ENCODE measurements at places on chromosomes 4 and X.

- DNase-seq, result no peak
Measured at GRCh38 chr4:76718831-76719230, 179.1 kb downstream of the SOWAHB start.

DNA sequence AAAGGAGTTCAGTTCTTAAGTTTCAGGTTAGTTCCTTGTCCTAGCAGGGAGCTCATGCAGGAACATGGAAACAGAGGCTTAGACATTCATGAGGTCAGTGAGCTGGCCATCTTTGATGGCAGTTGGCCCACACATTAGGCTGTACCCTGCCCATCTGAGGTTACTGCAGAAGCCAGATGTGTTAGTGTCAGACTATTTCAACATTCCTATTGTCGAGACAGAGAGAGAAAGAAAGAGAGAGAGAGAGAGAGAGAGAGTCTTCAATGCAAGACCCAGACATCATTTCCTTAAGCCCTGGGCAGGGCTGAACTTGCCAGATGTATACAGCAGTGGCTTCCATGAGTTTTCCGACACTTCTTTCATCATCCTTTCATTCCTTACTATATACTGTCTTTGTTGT is 91.3 kb downstream of the PPP1R2C start:
- DNase-seq, result no peak

- no peak for DNase-seq
Measured at GRCh38 chr4:37805091-37805490, 21.4 kb upstream of the PGM2 start.

DNA sequence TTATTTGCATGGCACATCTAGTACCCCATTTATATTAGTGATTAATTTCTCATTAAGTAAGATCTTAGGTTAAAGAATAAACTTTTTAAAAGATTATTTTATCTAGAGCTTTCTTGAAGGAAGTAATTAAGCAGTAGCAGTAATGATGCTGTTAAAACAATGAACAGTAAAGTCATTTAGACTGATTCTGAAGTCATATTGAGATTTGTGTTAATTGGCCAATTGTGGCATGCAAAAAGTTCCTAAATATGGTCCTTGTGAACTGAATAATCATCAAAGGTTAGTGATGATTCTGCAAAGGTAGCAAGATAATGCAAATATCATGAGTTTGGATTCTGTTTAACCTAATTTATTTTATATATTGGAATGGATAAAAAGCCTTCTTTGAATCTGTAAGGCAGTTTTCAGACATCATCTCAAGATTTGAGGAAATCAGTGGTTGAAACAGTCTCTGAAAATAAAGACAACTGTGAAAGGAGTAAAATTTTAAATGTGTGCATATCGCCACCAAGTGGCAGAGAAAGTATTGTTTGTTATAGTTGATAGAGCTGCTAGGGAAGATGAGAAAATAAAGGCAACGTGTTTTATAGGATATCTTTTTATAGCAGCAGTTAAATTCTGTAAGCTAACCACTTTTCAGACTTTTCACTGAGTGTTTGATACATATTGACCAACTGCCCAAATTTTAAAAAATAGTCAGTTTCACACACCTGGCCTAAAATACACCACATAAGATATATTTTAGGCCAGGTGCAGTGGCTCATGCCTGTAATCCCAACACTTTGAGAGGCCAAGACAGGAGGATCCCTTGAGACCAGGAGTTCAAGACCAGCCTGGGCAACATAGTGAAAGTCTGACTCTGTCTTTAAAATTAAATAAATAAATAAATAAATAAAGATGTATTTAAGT is 79.6 kb downstream of the CCKAR start:
- DNase-seq, result no peak
